ENCODE measurements at places on chromosomes 11 and 22. TPM values are rescaled to one million over a fixed set of nuclear protein-coding genes. Genes with fewer than 3 reads are reported as not detected.

Gene FOSL1
- polyA plus RNA-seq, result not detected

Gene APOL1
- 4.3 TPM for polyA plus RNA-seq

Gene MMP12
- polyA plus RNA-seq, result not detected

DNA sequence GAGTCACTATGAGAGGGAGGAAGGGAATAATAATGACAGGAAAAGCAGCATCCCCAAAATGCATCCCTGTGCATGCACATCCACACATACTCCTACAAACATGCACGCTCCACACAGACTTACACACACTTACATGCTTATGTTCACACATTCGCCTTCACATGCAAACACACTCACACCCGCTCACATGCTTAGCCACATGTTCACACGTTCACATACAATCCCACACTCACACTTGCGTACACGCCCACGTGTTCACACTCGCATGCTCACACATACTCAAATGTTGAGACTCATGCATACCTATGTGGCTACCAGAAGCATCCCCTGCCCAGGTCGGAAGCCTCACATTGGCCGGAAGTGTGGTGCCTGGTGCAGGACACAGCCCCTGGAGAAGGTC, 372.1 kb downstream of the MN1 start:
- DNase-seq, result no peak

Gene TIMM10
- 40.7 TPM for polyA plus RNA-seq

Gene STIM1
- polyA plus RNA-seq, result 116 TPM

DNA sequence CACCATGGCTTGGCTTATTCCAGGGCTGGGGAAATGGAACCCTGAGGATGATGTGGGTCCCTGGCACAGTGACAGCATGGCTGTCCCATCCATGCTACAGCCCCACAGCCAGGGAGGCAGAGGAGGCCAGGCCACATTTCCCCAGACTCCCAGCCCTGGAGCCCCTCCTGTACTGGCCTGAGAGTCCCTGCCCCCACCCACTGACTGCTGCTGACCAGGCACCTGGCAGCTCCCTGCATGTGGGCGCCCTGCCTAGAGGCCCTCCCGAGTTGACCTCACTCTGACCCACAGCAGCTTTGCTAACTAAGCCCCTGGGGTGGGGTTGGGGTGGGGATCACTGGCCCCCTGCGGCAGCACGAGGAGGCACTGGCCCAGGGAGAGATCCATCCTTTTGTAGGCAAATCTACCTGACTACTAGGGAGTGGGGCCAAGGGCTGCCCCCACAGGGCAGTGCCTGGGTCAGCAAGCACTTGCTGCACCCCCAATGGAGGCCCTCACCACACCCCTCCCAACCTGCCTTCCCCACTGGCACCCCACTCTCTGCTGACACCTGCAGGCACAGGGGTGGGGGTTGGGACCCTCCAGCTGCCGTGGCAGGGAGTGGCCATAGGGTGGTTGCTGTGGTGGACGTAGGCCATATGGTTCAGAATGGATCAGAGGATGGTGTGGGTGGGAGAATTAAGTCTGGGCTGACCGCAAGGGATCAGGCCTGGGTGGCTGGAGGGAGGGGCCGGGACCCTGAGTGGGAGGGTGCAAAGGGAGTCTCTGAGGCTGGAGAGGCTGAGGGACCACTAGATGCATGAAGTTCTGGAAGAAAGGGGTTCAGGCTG, 17.4 kb downstream of the ARVCF start:
- DNase-seq, result no peak

DNA sequence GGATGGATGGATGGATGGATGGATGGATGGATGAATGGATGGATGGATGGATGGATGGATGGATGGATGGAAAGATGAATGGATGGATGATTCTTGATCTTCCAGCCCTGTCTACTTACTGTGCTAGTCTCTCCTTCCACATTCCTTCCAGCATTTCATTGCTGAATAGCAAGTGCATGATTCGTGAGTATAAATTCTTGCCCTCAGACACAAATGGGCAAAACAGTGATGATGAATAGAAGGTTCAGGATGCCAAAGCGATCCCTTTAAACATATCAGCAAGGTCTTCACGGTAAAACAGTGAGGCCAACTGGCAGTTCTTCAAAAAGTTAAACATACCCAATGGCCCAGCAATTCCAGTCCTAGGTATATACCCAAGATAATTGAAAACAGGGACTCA, 400.2 kb downstream of the MN1 start:
- no peak for DNase-seq

GRCh38 chr11:72326151-72326848, 82.3 kb upstream of the PHOX2A start:
- no peak for DNase-seq

Gene RCOR2
- 11.5 TPM for polyA plus RNA-seq

DNA sequence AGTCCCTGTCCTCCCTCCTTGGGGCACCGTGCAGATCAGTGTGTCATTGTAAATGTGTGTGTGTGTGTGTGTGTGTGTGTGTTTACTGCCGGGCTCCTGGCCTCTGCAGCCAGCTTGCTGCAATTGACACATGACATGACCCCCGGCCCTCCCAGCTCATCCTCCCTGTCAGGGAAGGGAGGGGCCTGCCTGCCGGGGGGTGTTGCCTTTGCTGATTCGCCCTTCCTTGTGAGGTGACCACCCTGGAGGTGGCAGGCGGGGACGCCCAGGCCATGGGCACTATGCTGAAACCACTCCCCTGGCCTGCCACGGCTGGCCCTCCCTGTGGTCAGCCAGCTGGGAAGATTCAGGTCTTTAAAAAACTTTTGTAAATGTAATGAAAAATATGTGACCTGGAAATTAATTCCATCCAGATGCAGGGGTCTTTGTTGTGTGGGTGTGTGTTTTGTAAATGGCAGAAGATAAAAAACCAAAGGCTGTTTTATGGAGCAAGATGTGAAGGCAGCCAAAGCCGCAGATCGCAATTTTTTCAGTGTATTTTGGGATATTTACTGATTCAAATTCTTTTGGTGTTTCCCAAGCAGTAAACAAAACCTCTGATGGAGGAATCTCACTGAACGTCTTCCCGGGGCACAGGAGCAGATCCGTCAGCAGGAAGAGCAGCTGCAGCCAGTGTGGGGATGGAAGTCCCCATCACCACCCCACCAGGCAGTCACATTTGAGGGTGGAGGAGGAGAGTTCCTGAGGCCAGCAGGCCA, 23.2 kb downstream of the SHISAL1 start:
- DNase-seq, result no peak

DNA sequence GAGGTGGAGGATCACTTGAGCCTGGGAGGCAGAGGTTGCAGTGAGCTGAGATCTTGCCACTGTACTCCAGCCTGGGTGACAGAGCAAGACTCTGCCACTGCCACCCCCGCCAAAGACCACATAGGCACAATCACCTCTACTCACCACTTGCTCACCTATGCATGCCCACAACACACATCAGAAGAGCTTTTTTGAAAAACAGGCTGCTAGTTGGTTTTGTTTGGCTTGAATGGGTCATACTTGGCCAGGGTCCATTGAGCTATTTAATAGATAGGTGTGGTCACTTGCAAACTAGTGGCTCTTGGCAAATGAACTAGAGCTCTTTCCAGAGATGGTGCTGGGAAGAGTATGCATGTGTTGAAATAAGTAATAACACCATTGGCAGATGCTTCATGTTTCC, 80.1 kb downstream of the EMSY start:
- no peak for DNase-seq

Gene QSER1
- polyA plus RNA-seq, result 18.9 TPM

GRCh38 chr11:120801801-120802689, 221.9 kb upstream of the TBCEL start:
- no peak for DNase-seq

- no peak for DNase-seq
Observed at GRCh38 chr11:61160487-61161189, 588 bp downstream of the VPS37C start.

DNA sequence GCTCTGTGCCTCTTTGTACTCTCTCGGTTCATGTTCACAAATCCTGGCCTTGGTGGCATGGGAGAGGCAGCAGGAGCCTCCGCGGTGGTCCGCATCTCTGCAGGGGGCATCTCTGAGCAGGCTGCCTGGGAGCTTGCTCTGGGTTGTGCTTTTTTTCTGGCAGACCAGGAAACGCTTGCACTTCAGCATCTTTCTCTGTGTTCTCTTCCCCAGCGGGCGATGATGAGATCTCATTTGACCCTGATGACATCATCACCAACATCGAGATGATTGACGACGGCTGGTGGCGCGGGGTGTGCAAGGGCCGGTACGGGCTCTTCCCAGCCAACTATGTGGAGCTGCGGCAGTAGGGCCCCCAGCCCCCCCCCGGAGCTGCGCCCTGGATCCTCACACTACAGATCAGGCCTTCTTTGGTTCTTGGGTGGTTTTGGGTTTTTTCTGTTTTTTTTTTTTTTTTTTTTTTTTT, 36.5 kb downstream of the CTTN start:
- DNase-seq, result no peak

GRCh38 chr11:7448201-7448600, 37.1 kb upstream of the OLFML1 start:
- no peak for DNase-seq

- DNase-seq, result peak; percentile 22
Observed at GRCh38 chr11:105244160-105244825, 104.7 kb upstream of the CARD18 start.

DNA sequence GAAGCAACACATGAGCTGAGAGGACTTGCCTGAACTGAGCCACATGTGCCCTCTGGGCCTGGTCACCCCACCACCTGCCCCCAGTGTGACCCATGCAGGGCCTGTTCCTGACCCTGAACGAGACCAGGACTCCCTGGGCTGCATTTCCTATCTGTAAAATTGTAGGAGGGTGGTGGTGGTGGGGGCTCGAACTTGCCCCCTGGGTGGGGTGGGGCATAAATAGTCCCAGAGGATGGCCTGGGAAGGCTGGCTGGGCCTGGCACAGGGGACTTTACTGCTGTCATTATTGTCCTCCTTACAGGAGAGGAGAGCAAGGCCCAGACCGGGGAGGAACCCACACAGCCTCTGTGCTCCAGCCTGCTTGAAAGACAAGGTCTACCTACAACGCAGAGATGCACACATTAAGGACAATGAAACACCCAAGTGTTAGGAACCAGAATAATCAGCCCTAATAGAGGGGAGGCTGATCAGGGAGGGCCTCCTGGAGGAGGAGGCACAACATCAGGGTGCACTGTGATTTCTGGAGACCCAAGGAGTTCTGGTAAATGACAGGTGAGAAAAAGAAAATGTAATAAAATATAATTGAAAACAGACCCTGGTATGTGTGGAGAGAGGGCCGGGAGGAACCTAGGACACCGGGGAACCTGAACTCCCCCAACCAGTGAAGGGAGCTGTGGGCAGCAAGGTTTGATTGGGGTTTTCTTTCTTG, 2.8 kb upstream of the AIFM3 start:
- no peak for DNase-seq

GRCh38 chr22:49106096-49106841, 721.4 kb downstream of the BRD1 start:
- no peak for DNase-seq

DNA sequence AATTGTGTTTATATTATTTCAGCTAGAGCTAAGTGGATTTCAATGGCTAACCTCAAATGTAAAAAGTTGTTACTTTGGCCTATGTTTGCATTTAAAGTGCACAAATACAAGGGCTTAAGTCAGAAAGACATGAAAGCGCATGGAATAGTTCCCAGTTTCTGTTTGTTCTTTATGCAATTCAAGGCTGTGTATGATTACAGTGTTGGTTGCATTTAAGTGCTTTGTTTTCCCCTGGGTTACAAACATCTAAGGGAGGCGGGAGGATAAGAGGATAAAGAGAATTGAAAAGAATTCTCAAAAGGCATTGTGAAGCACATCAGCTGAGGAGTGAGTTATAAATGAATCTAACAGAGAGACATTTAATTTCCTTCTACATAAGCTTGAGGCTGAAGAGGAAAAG, 453.4 kb downstream of the NTM start:
- DNase-seq, result peak; percentile 13

DNA sequence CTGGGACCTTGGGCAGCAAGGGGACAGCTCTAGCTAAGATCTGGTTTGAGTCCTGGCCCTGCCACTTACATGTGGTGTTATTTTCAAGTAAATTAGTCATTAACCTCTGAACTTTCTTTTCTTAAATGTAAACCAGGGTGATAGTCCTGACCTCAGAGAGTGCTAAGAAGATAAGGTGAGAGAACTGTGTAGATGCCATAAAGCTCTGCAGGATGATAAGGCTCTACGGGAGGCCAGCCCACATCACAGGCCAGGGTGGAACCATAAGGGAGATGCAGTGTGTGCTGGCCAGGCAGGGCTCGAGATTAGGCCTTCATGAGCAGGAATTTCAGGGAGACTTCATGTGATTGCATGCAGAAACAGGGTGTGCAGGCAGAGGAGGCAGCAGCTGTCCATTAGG, 24.2 kb downstream of the NECTIN1 start:
- no peak for DNase-seq

Gene KIRREL3
- polyA plus RNA-seq, result 0.80 TPM
